Amniotic epithelial cell (primary cell): ENCODE measurements at places on chromosomes 7 and 10.
A peak's percentile ranks its signal among the peaks of the same experiment; 100 is the strongest.

- DNase-seq, result peak; percentile 44
Observed at GRCh38 chr10:126240483-126240882, 147.8 kb downstream of the ADAM12 start.

DNA sequence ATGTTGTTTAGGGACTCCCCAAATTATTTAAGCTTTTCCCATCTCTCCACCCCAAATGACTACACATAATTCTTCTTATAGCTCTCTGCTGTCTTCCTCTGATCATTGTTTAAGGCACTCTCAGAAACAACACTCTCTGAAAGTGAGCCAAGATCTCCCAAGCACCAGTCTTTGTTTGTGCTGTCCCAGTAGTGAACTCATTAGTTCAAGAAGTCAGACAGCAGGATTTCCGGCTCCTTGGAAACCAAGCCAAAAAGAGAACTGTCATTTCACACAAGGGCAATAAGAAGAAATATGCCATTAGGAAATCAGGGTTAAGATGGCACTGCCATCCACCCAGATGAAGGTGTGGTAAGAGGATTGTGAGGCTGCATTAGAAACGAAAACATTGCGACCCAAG lies 83.1 kb downstream of the FZD1 start:
- DNase-seq, result no peak

DNA sequence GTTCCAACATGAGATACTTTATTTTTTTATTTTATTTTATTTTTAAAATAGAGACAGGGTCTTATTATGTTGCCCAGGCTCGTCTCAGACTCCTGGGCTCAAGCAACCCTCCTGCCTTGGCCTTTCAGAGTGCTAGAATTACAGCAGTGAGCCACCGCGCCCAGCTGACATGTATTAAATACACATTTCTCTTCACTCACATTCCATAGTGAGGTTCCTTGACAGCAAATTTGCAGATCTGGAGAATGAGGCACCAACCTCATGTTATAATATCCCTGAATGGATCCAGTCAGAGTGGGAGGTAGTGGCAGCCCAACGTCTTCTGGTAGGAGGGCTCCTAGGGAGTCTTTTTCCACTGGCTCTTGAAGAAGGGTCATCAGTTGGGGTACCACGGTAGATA lies 46.1 kb downstream of the OGDH start:
- DNase-seq, result no peak

DNA sequence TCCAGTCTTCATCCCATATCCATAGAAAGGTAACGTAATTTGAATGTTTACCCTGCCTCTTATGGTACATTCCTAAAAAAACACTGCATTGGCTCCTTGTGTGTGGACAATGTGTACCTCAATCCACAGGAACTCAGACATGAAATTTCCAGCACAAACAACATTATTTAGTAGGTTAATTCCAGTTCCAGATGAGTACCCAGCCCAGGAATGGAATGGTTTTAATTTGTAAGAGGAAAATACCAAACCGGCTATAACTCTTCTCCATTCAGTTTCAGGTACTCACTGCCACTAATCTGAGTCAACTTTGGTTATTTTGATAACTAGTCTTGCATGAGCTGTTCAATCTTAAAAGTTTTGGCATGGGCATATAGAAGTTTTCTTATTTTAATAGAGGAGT lies 39.0 kb downstream of the TFPI2 start:
- DNase-seq, result peak; percentile 42

DNA sequence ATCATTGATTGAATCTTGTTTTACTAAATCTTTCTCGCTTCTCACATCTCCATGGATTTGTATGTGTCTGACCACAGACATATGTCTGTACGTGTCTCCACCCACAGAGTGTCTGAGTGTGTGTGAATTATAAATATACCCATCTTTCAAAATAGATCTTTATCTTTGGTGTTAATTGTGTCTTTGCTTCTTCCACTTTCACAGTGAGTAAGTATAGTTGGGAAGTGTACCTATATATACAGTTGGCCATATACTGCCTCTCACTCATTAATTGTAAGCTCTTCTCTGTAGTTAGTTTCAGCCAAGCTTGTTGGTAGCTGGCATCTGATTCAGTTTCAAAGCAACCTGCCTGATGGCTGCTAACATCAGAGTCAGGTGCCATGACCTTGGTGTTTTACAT lies 18.4 kb downstream of the EEPD1 start:
- DNase-seq, result no peak

GRCh38 chr10:103196516-103196915 lies 3.4 kb upstream of the NT5C2 start:
- DNase-seq, result no peak

DNA sequence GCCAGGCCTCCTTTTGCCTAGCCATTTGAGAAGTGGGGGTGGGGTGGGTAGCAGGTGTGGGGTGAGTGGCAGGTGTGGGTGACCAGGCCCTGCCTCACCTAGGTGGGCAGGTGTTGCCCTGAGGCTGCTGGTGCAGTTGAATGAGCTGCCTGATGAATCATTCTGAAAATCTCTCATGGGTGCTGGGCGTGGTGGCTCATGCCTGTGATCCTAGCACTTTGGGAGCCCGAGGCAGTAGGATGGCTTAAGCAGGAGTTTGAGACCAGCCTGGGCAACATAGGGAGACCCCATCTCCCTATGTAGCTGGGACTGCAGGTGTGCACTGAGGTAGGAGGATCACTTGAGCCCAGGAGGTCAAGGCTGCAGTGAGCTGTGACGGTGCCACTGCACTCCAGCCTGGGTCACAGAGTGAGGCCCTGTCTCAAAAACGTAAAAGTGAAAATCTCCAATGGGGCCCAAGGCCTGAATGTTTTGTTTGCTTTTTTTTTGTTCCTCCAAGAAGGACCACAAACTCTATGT lies 17.7 kb downstream of the TSPAN14 start:
- no peak for DNase-seq

- no peak for DNase-seq
Observed at GRCh38 chr7:27992755-27993493, 187.7 kb downstream of the JAZF1 start.

DNA sequence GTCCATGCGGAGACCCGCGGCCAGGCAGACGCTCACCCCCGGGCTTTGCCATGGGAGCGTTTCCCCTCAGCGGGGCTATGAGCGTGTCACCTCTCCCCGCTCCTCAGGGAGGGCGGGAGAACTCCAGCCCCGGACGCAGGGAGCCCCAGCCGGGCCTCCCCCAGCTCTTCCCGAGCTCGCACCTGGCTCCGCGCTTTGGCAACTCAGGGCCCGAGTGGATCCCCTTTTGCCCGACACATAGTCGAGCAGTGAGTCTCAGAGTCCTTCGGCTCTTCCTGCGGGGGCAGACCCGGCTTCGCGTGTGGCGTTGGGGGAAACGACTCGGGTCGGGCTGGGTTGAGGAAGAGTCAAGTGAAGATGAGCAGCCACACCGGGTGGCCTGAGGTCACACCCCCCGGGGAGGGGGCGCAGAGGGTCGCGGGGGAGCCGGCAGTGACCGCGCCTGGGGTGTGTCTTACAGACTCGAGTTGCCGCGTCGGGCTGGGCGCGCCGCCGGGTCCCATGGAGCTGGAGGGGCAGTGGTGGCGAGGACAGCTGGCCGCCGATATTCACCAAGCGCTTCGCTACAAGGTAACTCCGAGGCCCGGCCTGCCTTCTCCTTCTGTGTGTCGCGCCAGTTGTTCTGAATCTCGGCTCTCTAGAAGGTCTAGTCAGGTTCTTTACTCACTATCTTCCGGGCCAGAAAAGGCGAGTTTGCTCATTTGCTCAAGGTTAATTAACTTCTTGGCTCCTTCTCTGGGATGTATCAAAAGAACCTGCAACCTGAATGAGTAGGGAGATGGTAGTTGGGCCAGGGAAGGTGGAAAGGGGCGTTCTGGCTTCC lies 721 bp downstream of the CCNJ start:
- peak; percentile 33 for DNase-seq

DNA sequence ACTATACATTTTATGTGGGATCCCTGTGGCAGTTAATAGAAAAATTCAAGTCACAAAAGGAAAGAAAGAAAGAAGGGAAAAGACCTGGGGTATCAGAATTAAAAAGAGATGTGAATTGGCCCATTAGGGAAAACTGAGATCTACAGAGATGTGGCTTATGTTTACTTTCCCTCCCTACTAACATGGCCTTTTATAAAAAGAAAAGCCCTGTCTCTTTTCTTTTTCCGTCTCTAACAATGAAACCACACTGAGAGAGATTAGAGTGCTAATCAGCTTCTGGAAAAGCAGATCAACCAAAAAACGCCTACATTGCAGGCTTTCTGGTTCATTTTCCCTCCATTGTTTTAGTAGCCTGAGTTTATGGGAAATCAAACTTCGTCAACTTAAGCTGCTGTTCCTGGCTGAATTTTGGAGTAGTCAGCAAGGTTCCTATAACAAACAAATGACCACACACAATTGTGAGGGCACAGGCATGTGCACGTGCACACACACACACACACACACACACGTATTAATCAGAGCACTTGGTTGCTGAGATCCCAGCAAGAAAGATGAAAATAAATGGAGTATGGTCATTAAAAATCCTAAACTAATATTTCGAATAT lies 235.1 kb downstream of the SORCS1 start:
- DNase-seq, result no peak

DNA sequence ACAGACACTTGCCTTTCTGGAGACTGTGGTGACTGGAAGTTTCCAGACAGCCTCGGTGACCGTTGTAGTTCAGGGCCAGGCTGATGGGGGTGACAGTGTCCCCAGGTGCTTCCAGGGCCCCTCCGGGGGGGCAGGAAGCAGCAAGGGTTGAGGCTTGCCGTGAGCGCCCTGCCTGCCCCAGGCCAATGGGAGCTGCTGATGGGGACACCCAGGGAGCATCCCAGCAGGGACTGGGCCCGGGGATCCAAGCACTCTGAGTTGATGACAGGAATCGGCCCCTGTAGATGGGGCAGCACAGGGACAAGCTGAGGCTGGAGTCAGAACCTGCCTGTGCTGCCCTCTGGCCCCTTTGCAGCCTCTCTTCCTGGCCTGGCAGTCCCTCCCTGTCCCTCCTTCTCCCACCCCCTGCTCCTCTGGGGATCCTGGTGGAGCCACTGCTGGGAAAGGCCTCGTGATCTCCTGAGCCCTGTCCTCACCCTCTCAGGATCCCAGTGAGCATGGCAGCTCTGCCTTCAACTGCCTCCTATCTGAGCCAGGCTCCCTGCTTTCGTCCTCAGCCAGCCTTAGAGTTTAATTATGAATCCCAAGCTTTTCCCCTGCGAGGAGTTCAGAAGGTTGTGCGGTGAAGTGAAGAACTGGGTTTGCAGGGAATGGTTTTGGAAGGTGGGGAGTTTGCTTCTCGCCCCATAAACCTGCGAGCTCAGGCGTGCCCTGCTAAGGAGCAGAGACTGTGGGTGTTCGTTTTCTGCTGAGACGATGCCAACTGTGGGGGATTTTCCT lies 84.7 kb downstream of the ADCY1 start:
- no peak for DNase-seq

DNA sequence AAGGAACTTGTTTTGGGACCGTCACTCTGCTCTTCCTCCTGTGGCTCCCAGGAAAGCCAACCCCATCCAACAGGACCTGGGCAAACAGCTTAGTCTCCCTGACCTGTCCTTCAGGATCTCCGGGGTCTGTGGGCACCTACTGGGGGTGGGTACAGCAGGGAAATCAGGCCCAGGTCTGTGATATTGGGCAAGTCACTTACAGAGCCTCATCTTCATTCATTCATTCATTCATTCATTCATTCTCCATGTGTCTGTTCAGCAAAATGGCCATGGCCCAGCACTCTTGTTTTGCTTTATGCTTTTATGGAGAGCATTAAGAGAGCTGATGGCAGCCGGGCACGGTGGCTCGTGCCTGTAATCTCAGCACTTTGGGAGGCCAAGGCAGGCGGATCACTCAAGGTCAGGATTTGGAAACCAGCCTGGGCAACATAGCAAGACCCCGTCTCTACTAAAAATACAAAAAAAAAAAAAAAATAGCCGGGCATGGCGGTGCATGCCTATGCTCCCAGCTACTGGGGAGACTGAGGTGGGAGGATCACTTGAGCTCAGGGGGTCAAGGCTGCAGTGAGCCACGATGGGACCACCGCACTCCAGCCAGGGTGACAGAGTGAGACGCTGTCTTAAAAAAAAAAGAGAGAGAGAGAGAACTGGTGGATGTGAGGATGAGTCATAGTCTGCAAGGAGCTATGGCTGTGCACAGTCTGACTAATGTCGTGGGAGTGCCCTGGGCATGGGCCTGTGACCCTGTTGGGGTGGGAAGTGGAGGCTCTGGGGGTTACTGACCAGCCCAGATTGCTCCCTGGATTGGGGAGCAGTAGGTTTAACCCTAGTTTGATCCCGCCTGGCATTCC lies 54.3 kb downstream of the CLIP2 start:
- DNase-seq, result peak; percentile 76

DNA sequence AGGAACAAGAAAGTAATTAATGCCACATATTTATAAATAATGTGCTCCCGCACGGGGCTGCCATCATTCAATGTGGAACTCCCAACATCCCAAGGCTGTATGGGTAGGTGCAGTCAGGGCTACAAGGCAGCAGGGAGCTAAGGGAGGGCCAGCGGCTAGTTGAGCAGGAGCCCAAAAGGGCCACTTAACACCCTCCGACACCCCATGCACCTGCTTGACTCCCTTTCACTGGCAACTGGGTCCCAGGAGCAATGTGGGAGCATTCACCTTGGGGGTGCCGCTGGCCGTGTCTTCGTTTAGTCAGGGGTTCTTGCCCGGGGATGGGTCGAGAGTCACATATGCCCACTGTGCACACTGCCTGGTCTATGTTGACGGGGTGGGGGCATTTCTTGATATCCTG lies 27.9 kb downstream of the SCART1 start:
- DNase-seq, result no peak

- no peak for DNase-seq
Observed at GRCh38 chr10:5574642-5575131, 49.9 kb downstream of the CALML3 start.

DNA sequence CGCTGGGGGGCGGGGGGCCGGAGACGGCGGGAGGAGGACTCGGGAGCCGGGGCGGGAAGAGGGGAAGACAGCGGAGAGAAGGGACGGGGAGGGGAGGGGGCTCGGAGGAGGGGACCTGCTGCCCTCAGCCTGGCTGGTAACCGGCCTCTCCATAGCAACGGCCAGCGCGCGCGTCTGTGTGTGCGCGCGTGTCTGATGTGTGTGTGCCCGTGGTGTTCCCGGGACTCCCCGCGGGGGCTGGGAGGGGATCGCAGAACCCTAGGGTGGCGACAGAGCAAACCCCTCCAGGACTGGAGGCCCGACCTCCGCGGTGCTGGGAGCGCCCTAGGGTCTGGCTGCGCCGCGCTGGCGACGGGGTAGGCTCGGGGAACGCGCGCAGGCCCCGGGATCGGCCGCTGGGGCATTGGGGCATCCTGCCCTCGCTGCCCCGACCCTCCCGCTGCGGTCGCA lies 356.3 kb downstream of the DNAJB6 start:
- no peak for DNase-seq

DNA sequence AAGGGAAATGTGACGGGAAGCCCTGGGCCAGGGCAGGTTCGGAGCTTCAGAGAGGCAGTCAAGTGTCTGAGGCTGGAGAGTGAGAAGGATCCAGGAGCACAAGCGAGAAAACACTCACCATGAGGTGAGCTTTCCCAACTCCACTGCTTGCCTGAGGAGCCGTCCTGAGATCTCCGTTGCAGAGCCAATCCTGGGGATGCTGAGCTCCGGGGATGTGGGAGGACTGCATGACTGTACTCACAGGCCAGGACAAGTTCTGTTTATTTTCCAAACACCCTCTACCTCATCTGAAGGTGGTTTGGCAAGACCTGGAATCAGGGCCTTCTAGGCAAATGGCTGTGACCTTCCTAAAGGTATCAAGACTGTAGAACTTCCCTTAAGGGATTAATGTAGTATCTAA lies 38.7 kb downstream of the GLI3 start:
- DNase-seq, result peak; percentile 96

GRCh38 chr10:10270126-10271050 lies 747.3 kb upstream of the CELF2 start:
- no peak for DNase-seq

- DNase-seq, result no peak
Observed at GRCh38 chr10:122754491-122755235, 55.0 kb upstream of the C10orf120 start.
